ENCODE measurements at places on chromosomes 4 and X. TPM values are rescaled to one million over a fixed set of nuclear protein-coding genes. Genes with fewer than 3 reads are reported as not detected.

GRCh38 chr4:35105486-35105885 lies 1138.8 kb downstream of the ARAP2 start:
- H3K4me1 ChIP-seq, result no peaks in the 10 kb centered on the region
- no peaks in the 10 kb centered on the region for H3K27me3 ChIP-seq
- no peak overlapping the region for H3K4me3 ChIP-seq
- H3K27ac ChIP-seq, result no peak overlapping the region
- no peak for DNase-seq

- H3K27me3 ChIP-seq, result no peaks in the 10 kb centered on the region
- DNase-seq, result no peak
- no peak overlapping the region for H3K4me3 ChIP-seq
- no peaks in the 10 kb centered on the region for H3K4me1 ChIP-seq
Observed at GRCh38 chr4:110988722-110989121, 365.8 kb upstream of the PITX2 start.

GRCh38 chrX:133921764-133922389 lies 63.5 kb downstream of the GPC3 start:
- DNase-seq, result no peak
- no peak overlapping the region for H3K4me3 ChIP-seq
- H3K36me3 ChIP-seq, result no peaks in the 10 kb centered on the region
- no peak overlapping the region for H3K27ac ChIP-seq
- no peaks in the 10 kb centered on the region for H3K4me1 ChIP-seq

The JAKMIP1 gene
- 0.58 TPM for total RNA-seq

The CCSER1 gene
- total RNA-seq, result 5.0 TPM

DNA sequence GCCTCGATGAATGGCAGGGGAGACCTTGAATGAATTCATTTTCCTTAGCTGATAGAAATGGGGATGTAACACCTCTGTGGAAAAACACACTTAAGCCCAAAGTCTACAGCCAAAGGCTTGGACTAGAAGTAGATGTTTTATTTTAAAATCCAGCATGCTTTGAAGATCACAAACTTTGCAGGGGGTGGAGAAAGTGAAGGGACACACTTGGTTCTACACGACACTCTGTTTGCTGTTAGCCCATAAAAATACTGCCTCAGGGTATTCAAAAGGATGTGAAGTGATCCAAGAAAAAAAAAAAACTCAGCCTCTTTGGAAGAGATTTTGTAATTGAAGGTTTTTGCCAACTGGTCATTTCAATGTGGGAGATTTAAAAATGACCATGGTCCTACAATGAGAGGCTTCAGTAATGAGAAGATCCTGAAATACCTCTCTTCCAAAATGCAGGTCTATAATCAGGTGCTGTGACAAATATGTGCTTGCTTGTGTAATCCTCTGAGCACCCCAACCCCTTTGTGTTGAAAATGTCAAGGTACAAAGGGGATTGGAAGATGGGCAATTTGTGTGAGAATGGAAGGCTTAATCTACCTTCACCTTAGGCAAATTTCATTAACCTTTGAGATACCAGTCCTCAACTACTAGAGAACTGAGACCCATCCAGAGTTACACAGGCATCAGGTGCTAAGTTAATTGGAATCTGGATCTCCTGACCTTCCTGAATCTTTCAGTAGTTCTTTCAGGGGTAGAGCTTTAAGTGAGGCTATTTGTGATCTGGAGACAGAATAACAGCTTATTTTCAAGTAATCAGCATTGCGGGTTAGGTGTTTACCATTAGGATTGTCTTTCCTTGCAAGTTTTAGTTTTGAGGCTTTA lies 82.5 kb downstream of the HS6ST2 start:
- no peak overlapping the region for H3K27ac ChIP-seq
- H3K27me3 ChIP-seq, result no peaks in the 10 kb centered on the region

- H3K4me3 ChIP-seq, result no peak overlapping the region
- H3K4me1 ChIP-seq, result no peaks in the 10 kb centered on the region
- no peaks in the 10 kb centered on the region for H3K27me3 ChIP-seq
- H3K36me3 ChIP-seq, result no peaks in the 10 kb centered on the region
- no peak for DNase-seq
- H3K27ac ChIP-seq, result no peak overlapping the region
Observed at GRCh38 chr4:144705601-144706590, 59.9 kb downstream of the HHIP start.

- no peaks in the 10 kb centered on the region for H3K27me3 ChIP-seq
- no peak overlapping the region for H3K27ac ChIP-seq
- no peaks in the 10 kb centered on the region for H3K36me3 ChIP-seq
- no peak overlapping the region for H3K4me3 ChIP-seq
Observed at GRCh38 chrX:50838820-50839600, 25.0 kb upstream of the SHROOM4 start.

The CYBB gene
- total RNA-seq, result 14.6 TPM

- peak overlapping the region; percentile 5 for H3K27ac ChIP-seq
- H3K27me3 ChIP-seq, result no peaks in the 10 kb centered on the region
- H3K36me3 ChIP-seq, result no peaks in the 10 kb centered on the region
- peak overlapping the region; percentile 78 for H3K4me3 ChIP-seq
Observed at GRCh38 chr4:30726090-30726675, 6.0 kb downstream of the PCDH7 start.

DNA sequence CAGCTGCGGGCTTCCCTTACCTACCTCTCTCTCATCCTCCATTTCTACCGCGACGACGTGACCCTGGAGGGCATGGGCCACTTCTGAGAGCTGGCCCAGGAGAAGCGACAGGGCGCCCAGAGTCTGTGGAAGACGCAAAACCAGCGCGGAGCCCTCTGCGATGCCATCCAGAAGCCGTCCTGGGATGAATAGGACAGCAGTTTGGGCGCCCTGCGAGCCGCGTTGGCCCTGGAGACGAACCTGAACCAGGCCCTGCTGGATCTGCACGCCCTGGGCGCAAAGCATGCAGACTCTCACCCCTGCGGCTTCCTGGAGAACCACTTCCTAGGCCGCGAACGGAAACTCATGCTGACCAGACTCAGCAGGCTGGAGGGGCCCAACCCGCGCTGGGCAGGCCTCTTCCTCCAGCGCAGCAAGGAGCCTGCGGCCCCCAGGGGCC lies 52.7 kb upstream of the TMPRSS11F start:
- no peak overlapping the region for H3K27ac ChIP-seq
- no peaks in the 10 kb centered on the region for H3K4me1 ChIP-seq
- no peak overlapping the region for H3K4me3 ChIP-seq
- H3K27me3 ChIP-seq, result no peaks in the 10 kb centered on the region
- no peak for DNase-seq
- H3K36me3 ChIP-seq, result no peaks in the 10 kb centered on the region

DNA sequence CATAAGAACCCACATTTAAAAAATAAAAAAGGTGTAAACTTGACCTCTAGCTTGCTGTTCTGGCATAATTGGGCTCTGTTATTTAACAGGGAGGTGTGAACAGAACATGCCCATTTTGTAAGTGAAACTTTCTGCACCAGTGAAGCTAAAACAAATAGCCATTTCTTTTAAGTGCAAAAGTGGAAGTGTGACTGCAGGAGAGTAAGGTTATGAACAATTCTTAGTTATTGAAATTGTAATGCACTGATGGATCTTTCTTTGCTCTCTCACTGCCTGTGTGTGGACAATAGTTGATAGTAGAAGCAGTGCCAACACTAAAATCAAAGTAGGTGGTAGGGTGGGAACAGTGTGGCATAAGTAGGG lies 12.6 kb downstream of the P2RY10 start:
- no peaks in the 10 kb centered on the region for H3K36me3 ChIP-seq
- no peak overlapping the region for H3K4me3 ChIP-seq
- DNase-seq, result no peak
- H3K27me3 ChIP-seq, result no peaks in the 10 kb centered on the region
- H3K27ac ChIP-seq, result no peak overlapping the region
- no peaks in the 10 kb centered on the region for H3K4me1 ChIP-seq

GRCh38 chr4:160375772-160376452 lies 1273.0 kb downstream of the RAPGEF2 start:
- DNase-seq, result no peak
- H3K4me1 ChIP-seq, result no peaks in the 10 kb centered on the region
- no peak overlapping the region for H3K27ac ChIP-seq
- H3K36me3 ChIP-seq, result no peaks in the 10 kb centered on the region

- no peaks in the 10 kb centered on the region for H3K36me3 ChIP-seq
- no peaks in the 10 kb centered on the region for H3K27me3 ChIP-seq
- DNase-seq, result no peak
- H3K4me1 ChIP-seq, result peaks cover 16% of the 10 kb centered on the region
- no peak overlapping the region for H3K4me3 ChIP-seq
- no peak overlapping the region for H3K27ac ChIP-seq
Observed at GRCh38 chrX:118761939-118762707, 34.7 kb downstream of the IL13RA1 start.

- no peak overlapping the region for H3K27ac ChIP-seq
- H3K27me3 ChIP-seq, result no peaks in the 10 kb centered on the region
- no peaks in the 10 kb centered on the region for H3K4me1 ChIP-seq
- no peaks in the 10 kb centered on the region for H3K36me3 ChIP-seq
Observed at GRCh38 chrX:72621625-72622485, 49.2 kb upstream of the HDAC8 start.

DNA sequence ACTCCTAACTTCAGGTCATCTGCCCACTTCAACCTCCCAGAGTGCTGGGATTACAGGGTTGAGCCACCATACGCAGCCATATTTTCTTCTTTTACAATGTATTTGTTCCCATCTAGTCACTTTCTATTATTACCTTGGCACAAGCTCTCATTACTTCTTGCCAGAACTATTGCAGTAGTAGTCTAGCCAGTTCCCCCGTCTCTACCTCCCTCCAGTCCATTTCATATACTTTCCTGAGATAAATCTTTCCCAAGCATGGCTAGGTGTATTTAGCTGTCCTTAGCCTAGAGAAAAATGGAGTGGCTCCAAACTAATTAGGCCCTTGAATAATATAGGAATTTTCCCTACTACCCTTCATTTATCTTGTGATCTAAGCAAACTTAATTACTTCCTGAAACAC lies 412.2 kb downstream of the RPA4 start:
- no peak overlapping the region for H3K27ac ChIP-seq
- H3K4me1 ChIP-seq, result no peaks in the 10 kb centered on the region
- H3K27me3 ChIP-seq, result no peaks in the 10 kb centered on the region
- no peak overlapping the region for H3K4me3 ChIP-seq
- no peak for DNase-seq
- H3K36me3 ChIP-seq, result no peaks in the 10 kb centered on the region

Data from esophagus muscularis mucosa (tissue), 4 donors.